ENCODE measurements at places on chromosomes 7 and 10.
A peak's percentile ranks its signal among the peaks of the same experiment; 100 is the strongest.

DNA sequence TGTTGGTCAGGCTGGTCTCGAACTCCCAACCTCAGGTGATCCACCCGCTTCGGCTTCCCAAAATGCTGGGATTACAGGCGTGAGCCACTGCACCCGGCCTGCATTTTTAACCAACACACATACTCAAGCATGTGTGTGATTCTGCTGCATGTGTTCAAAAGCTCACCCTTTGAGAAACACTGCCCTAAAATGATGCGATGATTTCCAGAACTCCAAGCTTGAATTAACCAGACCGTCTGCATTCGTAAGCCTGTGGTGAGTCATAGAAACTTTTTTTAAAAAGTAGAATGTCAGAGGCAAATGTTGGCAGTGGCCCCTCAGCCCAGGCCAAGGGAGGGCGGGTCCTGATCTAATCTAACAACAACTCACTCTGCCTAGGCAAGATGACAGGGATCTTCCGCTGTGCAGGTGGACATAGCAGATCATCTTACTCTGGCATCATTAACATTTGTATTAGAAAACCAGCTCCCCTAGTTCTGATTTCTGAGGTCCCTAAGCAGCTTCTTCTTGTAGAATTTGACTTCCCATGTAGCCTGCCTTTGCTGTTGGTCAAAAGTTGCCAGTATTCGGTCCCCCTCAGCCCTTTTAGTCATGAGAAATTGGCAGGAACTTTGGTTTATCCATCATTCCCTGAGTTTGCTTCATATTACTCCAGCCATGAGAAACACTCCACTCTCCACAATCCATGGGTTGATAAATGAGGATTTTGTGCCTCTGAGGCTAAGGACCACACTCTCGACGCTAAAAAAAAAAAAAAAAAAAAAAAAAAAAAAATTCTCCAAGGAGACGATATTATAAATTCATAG is 190.4 kb downstream of the SKIDA1 start:
- DNase-seq, result no peak

DNA sequence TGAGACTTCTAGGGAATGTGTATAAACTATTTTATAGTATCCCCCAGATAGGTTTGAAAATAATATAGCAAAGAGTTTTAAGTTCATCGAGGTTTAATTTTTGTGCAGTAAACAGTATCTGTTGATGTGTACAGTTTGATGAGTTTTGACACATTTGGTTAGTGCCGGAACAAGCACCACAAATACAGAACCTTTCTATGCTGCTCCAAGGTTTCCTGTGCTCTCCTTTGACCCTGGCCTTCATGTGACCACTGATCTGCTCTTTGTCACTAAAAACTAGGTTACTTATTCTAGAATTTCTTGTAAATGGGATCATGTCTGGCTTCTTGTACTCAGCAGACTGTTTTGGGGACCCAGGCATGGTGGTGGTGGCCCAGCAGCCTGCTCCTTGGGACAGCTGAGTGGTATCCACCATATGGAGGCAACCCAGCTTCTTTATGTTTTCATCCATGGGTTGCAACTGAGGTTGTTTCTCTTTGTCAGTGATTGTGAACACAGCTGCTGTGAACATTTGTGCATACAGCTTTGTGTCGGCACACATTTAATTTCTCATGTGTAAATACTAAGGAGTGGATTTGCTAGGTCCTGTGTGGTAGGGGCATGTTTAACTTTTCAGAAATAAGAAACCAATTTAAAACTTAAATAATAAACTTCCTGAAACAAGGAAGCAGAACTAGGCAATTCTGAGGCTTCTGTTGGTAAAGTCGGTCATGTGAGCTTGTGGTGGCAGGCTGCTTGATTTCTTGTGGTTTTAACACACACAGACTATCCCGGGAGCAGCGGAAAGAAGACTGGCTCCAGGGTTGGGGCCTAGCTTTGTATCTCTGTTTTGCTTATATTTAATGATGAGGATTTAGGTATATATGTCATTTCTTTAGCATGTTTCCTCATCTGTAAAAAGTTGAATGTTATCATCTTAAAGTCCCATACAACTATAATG is 219.4 kb downstream of the ABCA13 start:
- DNase-seq, result no peak

- DNase-seq, result no peak
Measured at GRCh38 chr7:99326408-99326782, 697 bp downstream of the ARPC1A start.

- no peak for DNase-seq
Measured at GRCh38 chr7:139918480-139918879, 89.4 kb downstream of the TBXAS1 start.

- no peak for DNase-seq
Measured at GRCh38 chr10:50554995-50555568, 68.7 kb downstream of the SGMS1 start.

DNA sequence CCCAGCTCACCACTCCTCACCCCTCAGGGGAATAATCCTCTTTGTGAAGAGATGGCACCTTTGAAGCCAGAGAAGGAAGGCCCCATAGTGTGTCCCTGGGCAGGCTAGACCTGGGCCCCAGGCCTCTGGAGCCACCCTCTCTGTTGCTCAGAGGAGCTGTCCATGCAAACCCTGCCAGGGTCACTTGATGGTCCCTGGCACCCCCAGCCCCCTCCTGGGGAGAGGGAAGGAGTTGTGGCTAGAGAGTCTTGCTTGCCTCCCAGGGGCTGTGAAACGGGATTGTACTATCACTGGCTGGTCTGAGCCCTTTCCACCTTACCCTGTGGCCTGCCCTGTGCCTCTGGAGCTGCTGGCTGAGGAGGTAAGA is 5.8 kb downstream of the GHRHR start:
- DNase-seq, result no peak

- DNase-seq, result peak; percentile 5
Measured at GRCh38 chr10:96720422-96721206, at the start of gene PIK3AP1. Gene PIK3AP1 (minus strand): TSS chr10:96720514. CDS start chr10:96720394, 120 bp downstream.

GRCh38 chr10:130748409-130749057 is 563.0 kb downstream of the TCERG1L start:
- DNase-seq, result no peak

- no peak for DNase-seq
Measured at GRCh38 chr10:44801383-44802327, 109.5 kb upstream of the TMEM72 start.

DNA sequence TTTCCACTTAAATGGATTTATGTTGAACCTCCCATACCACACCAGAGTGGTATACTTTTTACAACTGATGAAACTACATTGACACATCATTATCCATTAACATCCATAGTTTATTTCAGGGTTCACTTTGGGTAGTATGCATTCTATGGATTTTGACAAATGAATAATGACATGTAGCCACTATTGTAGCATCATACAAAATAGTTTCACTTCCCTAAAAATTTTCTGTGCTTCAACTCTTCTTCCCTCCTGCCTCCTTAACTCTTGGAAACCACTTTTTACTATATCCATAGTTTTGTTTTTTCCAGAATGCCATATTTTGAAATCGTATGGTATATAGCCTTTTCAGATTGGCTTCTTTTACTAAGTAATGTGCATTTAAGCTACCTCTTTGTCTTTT is 199.5 kb upstream of the TMEM196 start:
- no peak for DNase-seq

DNA sequence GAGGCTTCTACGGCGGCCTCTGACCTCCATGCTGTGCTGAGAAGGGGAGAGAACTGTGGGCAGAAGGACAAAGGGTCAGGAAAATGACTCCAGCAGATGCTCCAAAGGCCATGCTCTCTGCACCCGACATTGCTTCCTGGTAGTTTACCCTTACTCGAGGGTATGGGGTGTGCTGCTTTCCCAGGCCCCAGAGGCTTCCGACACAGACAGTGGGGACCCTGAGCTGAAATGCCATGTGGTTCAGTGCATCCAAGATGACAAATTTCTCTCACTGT is 130.9 kb downstream of the PTPN20 start:
- no peak for DNase-seq

DNA sequence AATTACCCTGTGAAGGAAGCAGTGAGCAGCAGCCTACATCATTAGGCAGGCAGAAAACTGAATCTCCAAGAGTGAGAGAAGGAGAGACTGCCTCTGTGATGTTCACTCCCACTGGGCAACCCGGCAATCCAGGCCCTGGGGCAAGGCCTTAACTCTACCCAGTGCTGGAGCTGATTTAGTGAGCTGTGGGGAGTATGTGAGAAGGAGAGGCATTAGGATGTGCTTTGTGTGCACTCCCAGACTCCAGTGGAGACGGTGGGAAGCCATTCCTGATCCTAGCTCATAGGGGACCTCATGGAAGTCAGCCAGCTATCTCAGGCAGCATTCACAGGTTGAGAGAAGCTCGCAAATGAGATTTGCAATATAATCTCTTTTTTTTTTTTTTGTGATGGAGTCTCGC is 41.1 kb upstream of the CDK13 start:
- no peak for DNase-seq

DNA sequence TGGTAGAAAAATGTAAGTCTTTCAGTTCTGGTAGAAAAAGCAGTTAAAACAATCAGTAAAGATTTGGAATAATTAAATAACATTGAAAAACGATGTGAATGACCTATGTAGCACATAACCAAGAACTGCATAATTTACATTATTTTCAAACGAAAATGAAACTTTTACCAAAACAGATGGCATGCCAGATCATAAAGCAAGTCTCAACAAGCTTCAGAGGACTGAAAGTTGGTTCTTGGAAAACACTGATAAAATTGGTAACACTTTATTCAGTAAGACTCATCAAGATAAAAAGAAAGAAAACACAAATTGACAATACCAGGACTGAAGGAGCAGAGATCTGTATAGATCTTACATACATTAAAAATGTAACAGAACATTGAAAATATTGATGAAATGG is 92.8 kb downstream of the VIPR2 start:
- DNase-seq, result no peak

DNA sequence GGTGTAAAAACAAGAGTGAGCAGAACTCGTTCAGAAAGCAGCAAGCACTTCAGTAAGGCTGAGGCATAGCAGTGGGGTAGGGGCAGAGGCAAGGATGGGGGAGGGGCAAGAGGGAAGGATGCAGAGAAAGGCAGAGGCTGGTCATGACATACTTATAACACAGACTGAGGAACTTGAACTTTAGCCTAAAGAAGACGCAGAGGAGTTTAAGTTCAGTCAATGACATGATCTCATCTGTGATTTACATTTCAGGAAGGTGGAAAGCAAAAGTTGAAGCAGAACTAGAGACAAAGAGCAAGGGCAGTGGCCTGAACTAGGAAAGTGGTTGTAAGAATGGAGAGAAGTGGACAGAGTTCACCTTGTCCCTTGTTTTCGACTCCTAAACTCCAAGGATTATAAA is 15.8 kb downstream of the MACC1 start:
- no peak for DNase-seq

DNA sequence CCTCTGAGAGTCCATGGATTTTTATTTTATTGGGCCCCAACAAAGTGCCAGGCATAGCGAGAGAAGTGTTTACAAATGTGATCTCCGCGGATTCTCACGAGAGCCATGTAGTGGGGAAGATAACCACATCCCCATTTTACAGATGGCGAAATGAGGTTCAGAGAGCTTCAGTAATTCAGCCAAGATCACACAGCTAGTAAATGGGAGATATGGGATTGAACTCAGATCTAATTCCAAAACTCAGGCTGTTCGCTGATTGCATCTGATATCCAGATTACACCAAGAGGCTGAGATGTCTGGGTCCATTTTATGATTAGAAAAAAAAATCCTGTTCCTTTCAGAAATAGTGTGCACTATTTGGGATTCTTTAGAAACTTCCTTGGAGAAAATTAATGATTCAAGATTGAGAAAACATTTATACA is 1.3 kb downstream of the FAS start:
- DNase-seq, result no peak

DNA sequence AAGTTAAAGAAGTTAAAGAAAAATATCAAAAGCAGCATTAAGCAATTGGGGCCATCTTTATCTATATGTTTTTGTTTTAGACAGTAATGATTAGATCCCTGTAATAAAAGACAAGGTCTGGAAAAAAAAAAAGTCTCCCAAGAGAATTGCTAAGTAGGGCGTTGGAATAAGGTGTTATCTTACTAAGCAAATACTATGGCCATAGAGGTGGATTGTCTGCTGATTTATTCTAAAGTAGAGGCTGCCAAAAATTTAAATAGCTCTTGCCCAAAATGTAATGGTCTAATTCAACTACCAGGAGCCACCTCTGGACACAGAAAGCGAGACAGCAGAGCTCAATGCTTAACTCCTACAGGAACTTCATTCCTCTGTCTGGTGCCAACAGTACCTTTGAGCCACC is 71.6 kb downstream of the HERPUD2 start:
- no peak for DNase-seq

DNA sequence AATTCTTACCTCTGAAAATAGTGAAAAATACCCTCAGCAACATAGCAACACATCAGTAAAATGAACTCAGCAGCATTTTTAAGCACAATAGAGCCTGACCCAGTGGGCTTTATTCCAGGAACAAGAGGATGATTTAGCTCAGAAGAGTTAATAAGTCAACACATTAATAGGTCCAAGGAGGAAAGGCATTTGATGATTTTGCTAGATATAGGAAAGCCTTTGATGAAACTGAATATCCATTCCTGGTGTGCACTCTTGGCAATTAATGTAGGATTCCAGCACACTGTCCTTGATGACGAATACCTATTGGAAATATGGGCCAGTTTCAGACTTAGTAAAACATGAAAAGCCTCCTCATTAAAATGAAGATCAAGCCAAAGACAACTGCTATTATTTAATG is 42.5 kb downstream of the RASGEF1A start:
- DNase-seq, result no peak

- DNase-seq, result no peak
Measured at GRCh38 chr7:149561072-149561471, 63.5 kb upstream of the ZNF746 start.

- no peak for DNase-seq
Measured at GRCh38 chr7:72465521-72465920, 53.4 kb upstream of the CALN1 start.

GRCh38 chr10:96714746-96715255 is 5.5 kb downstream of the PIK3AP1 start:
- DNase-seq, result no peak

DNA sequence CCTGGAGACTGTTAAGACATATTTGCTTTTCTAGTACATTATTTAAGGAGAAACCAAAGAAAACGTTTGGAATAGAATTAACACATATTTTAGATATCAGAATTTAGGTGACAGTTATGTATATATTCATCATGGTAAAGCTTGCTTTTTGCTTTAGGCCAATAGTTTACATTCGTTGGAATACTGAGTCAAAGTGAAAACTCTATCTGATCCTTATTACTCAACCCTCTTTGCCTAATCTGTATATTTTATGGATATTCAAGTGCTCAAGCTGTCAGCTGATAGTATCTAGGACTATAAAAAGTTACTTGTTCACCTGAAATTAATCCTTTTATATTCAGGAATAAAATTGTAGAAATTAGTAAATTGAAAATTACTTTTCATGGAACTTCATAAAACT is 61.1 kb downstream of the VPS50 start:
- no peak for DNase-seq

DNA sequence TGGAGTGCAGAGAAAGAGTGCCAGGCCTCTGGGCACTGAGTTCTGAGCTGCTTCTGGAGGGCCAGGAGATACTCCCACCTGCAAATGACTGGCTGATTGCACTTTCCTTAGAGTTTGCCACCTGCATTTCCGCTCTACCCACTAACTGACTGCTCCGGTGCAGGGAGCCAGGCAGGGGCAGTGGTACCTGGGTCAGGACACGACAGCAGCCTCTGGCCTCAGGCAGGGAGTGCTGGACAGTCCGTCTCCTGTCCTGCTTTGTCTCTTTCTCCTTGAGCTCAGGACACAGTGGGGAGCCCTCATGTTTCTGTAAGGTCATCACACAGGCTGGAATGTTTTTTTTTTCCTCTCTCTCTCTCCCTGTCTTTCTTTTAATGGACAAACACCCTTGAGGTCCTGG is 252.0 kb downstream of the DPP6 start:
- no peak for DNase-seq

GRCh38 chr10:122096705-122097104 is 107.7 kb downstream of the TACC2 start:
- DNase-seq, result no peak

Data from stimulated activated CD8-positive, alpha-beta memory T cell treated with anti-CD3 and anti-CD28 coated beads, Interleukin-4, amount 100 ng/mL, for 4 hours (primary cell).